ENCODE measurements at places on chromosomes 12 and 14.
A peak's percentile ranks its signal among the peaks of the same experiment; 100 is the strongest.

DNA sequence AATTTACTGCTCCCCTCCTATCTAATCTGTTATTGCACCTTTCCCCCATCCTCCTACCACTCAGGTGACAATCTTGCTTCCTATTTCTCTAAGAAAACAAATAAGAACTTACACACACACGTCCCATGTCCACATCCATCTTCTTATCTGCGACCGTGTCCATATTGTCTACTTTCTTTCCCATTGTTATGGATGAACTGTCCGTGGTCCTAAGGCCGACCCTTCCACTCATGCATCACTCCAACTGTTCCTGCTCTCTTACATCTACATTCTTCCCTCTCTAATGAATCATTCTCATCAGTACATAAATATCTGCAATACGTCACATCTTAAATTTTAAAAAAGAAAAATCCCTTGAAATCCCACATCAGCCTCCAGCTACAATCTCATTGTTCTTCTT lies 30.0 kb downstream of the ZFYVE1 start:
- DNase-seq: no peak

GRCh38 chr12:117850048-117850447 lies 118.7 kb downstream of the KSR2 start:
- DNase-seq: peak; percentile 63

DNA sequence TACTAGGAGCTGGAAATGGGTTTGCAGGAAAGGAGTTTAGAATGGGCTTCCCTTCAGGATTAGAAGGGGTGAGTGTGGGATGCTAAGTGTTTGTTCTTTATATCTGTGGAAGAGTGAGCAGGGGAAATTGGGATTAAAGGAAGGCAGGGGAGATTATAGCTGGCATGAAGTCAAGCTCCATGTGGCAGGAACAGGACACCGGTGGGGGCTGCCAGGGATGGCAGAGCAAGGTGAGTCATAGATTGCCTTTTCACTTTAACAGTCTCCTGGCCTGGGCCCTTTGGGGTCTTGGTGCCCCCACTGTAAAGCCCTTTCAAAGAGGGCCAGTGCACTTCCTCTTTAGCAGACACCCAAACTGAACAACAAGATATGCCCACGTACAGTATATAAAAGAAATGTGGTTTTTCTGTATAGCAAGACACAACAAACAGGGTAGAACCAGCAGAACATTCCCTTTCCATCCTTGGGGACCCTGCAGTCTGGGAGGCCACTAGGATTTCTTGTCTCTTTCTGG lies 23.1 kb upstream of the FBXO21 start:
- DNase-seq: no peak

- no peak for DNase-seq
Observed at GRCh38 chr14:91277546-91278382, 33.3 kb upstream of the GPR68 start.

DNA sequence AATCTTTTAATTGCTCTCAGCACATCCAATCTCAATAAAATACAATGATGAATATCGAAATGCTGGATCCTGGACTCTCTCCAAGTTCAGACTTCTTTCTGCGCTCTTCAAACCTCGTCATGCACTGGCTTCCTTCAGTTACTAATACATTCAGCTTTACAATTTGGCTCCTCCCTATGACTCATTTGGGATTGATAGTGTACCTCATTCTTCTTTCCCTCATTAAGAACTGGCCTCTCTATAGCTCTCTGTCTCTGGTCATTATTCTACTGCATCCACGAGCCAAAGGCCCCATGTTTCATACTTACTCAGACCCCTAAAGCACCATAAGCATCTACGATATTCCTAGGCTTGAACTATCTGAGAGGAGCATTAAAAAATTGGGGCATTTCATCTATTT lies 4.9 kb downstream of the TSPAN8 start:
- no peak for DNase-seq

GRCh38 chr14:94048691-94049624 lies 22.8 kb downstream of the OTUB2 start:
- no peak for DNase-seq

DNA sequence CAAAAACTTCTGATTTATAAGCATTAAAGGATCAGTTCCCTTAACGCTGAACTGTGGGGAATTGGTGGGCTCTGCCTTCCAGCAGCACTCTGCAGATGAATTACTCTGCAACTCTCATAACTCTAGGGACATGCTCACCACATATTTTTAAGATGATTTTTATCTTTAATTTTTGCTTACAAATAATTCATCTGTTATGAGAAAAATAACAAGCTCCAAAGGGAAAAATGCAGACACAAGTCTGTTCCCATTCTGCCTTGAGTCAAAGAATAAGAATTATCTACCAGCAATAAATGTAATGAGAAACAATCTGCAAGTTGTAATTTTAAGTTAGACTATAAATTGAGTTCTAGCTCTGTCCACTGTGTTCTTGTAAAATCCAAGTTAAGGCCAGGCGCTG lies 133.1 kb upstream of the MDM1 start:
- DNase-seq: no peak

GRCh38 chr14:64444984-64445845 lies 20.1 kb upstream of the AKAP5 start:
- DNase-seq: peak; percentile 35

GRCh38 chr12:118346895-118347294 lies 25.8 kb downstream of the TAOK3 start:
- DNase-seq: no peak

GRCh38 chr12:124952801-124953200 lies 36.1 kb downstream of the DHX37 start:
- DNase-seq: peak; percentile 5

GRCh38 chr14:97543221-97543620 lies 746.0 kb downstream of the VRK1 start:
- no peak for DNase-seq

- DNase-seq: no peak
Observed at GRCh38 chr12:50612882-50613281, 108.1 kb downstream of the DIP2B start.

DNA sequence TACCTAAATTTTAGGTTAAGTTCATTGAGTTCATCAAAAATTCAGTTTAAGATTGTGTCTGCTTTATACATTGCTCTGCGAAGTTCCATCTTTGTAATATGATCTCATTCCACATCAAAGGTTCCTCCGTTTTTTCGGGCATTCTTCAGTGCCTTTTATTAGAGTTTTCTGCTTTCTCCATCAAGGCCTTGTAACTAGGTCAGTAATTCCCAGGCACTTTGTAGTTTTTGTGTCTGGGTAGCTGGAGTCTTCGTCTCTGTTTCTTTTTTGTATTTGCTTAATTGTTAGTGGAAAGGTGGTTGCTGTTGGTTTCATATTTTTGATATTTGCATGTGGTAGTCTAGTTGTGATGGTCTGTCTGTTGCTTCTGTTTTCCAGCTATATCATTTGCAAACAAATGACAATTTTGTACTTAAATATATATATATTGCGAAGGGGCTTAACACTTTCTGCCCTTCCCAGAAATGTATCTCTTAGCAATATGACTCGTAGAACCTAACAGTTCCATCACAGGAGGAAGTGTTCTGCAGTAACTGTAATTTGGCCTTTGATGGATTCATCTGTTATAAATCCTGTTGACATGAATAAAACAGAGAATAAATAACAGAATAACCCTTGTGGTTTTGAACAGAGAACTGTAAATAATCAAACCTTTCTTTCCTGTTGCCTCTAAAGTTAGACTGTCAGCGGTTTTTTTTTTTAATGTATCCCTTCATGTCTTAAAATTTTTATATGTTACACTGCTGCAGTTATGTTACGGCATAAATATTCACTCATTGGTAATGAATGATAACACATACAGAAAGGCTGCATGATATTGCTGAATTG lies 88.4 kb upstream of the DYNC1H1 start:
- DNase-seq: no peak

All from AG08396 (cell line).